ENCODE measurements at places on chromosomes 1 and 21.

DNA sequence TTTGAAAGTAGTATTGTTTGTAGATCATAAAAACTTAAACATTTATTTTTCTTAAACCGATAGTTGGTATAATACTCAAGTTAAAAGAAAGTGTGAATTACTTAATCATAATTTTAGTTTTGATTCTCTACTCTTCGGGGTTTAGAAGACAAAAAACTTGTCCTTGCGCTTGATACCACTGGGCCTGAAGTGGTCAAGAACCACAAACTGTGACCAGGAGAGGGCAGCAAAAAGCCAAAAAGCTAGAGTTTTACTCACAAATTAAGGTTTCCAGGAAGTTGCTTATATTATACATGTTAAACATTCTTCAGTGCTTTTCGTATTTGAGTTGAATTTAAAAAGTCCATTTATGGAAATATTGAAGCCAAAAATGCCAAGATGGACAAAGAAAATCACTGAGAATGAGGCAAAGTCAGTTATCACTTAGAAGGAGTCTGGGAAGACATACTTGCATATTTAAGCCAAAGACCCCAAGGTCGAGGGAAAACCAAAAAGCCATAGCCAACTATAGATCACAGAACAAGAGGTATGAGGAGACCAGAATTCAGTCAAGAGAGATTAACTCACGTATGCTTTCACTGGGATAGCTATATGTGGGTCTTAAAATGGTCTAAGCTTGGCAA is 34.2 kb downstream of the EFCAB7 start:
- no peak for DNase-seq

- DNase-seq = no peak
Measured at GRCh38 chr1:25204797-25205480, 27.4 kb downstream of the SYF2 start.

DNA sequence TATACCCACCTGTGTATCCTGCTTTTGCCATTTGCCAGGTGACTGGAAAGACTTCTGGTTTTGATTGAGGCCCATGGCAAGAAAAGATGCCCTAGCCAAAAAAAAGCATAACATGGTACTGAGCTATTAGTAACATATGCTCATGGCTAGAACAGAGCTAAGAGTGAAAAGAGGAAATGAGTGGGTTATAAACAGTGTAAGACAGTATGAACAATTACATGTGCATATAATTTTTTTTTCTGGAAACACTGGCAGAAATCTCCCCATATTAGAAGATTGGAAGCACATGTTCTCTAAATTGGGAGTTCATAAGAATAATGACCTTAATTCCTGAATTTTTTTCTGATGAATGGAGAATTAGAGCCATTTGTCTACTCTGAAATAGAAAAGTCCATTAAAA is 41.2 kb upstream of the PDC start:
- no peak for DNase-seq

- no peak for DNase-seq
Measured at GRCh38 chr1:97853221-97853620, 67.6 kb downstream of the DPYD start.

GRCh38 chr1:247487057-247487456 is 29.2 kb upstream of the OR2B11 start:
- DNase-seq = no peak

- no peak for DNase-seq
Measured at GRCh38 chr1:221521686-221522085, 220.2 kb downstream of the DUSP10 start.

DNA sequence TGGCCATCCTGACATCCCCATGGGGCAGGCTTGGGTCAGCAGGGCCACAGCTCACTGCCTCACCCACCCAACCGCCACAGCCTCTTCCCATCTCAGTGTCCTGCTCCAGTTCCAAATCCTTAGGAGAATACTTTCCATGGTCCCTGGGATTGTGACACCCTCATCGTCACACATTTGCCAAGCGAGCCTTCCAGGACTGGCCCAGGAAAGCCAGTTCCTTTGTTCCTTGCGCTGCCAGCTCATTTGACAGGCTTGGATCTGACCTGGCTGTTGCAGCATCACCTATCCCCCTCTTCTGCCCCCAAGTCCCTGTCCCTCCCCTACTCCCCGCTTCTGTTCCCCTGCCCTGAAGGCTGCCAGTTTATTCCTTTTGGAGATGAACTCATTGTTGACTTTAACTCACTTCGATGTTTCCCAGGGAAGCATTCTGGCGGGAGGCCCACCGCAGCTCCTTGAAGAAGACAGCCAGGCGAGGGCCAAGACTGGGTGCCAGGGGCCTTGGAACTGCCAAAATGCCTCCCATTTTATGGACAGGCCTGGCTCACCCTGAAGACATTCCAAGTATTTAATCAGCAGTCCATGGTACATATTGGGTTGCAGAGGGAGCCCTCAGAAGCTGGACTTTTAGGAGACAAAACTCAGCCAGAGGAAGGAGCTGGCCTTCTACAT is 10.2 kb upstream of the GNL2 start:
- DNase-seq = no peak

- no peak for DNase-seq
Measured at GRCh38 chr1:174008269-174008668, 13.9 kb downstream of the RC3H1 start.

GRCh38 chr21:44371596-44371995 is 18.2 kb downstream of the TRPM2 start:
- DNase-seq = no peak

DNA sequence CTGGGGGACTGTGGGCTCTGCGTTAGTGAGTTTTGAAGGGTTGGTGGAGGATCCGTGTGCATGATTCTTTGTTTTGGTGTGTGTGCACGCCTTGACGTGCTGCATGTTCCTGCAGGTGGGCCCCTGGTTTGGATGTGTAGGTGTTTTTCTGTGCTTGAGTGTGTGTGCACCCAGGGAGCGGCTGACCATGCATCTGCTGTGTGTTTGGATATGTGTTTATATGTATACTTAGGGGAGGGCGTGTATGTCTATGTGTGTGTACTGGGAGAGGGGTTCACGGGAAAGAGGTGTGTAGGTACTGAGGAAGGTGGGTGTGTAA is 1.1 kb downstream of the VANGL2 start:
- no peak for DNase-seq

DNA sequence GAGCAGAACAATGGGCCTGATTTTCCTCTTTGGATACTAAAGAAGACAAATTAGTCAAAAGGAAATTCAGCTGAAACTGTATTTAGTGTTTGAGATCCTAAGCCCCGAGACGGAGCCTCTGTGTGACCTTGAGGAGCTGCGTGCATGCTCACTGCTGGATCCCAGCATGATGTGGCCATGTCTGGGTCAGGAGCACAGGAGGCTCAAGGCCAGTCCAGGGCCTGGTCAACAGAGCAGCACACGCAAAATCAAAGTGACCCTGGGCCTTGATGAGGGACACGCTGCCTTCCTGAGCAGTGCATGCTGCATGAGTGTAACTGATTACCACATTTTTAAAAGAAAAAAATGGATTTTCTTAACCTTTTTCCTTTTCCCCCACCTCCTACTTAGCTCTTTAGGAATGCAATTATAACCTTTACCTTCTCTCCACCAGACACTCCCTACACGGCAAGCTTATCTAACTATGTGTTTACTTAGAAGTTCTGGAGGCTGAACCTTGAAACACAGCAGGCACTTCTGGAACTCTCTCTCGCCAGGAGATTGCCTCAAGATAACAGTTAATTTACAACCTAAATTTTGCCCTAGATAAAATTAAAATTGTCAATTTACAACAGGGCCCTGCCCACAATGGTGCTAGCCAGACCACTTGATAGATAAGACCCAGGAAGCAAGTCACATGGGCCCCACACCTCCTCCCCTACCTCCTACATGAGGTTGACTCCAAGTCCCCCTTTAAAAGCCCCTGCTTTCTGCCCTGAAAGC is 144.6 kb downstream of the LRIG2 start:
- DNase-seq = no peak

- no peak for DNase-seq
Measured at GRCh38 chr1:245054105-245054504, 100.7 kb upstream of the KIF26B start.

- no peak for DNase-seq
Measured at GRCh38 chr1:65026235-65026634, 59.9 kb upstream of the JAK1 start.

DNA sequence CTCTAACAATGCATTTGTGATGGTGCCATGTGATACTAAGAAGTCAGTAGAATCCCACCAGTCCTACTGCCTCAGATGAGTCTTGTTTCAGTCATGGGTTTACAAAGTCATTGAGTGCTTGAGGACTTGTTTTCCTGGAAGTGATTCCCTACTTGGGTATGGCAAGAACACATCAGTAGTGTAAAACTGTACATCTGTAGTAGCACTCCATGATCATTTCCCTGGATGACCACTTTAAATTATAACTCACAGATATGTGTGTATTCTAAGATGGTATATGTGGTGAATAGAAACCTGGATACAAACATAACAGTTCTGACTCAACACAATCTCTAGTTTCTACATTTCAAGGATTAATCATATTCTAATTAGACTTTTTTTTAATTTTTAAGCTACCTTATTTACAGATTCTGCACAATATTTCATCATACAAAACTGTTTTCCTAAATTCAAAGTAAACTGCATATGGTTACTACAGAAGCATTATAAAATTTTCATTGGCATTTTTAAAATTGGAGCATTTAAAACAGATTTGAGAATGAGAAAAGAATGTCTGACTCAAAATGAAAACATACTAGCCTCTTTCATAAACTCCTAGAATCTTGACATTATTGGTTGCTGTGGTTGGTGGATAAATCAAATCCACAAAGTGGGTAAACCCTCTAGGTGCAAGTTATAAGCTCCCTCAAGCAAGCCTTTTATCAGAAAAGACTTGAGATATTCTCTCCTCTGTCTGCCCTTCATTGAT is 6.8 kb upstream of the PSMG1 start:
- DNase-seq = no peak

Data from right atrium auricular region (tissue), 2 donors.